ENCODE measurements at places on chromosomes 4 and X. TPM values are rescaled to one million over a fixed set of nuclear protein-coding genes. Genes with fewer than 3 reads are reported as not detected.

DNA sequence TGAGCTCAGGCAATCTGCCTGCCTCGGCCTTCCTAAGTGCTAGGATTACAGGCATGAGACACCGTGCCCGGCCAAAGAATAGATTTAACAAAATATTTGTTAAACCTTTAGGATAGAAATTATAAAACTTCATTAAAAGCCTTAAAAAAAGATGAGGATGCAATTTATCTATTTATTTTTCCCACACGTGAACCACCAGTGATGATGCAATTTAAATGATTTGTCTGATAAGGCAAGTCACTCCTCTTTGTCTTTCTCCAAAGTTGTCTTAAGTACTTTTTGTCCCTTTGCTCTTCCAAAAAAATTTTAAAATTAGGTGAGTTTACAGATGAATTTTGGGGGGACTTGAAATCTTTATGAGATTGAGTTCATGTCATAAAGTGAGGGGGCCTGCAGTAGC is 58.2 kb downstream of the SLC34A2 start:
- no peaks in the 10 kb centered on the region for H3K4me1 ChIP-seq
- H3K27ac ChIP-seq = no peak overlapping the region
- DNase-seq = no peak
- H3K36me3 ChIP-seq = no peaks in the 10 kb centered on the region
- no peaks in the 10 kb centered on the region for H3K27me3 ChIP-seq

- no peaks in the 10 kb centered on the region for H3K4me1 ChIP-seq
- H3K36me3 ChIP-seq = no peaks in the 10 kb centered on the region
- H3K4me3 ChIP-seq = no peak overlapping the region
- no peak overlapping the region for H3K27ac ChIP-seq
- H3K27me3 ChIP-seq = no peaks in the 10 kb centered on the region
Observed at GRCh38 chrX:47175588-47175980, 18.0 kb upstream of the UBA1 start.

- H3K36me3 ChIP-seq = peaks cover 2% of the 10 kb centered on the region
- peak overlapping the region; percentile 86 for H3K27ac ChIP-seq
- no peaks in the 10 kb centered on the region for H3K27me3 ChIP-seq
- no peak for DNase-seq
Observed at GRCh38 chr4:110623718-110624397, 981 bp upstream of the PITX2 start.

GRCh38 chr4:187944179-187944578 is 51.4 kb upstream of the ZFP42 start:
- no peak overlapping the region for H3K4me3 ChIP-seq
- H3K36me3 ChIP-seq = no peaks in the 10 kb centered on the region
- no peak for DNase-seq
- H3K4me1 ChIP-seq = no peaks in the 10 kb centered on the region
- H3K27me3 ChIP-seq = no peaks in the 10 kb centered on the region
- no peak overlapping the region for H3K27ac ChIP-seq

- no peaks in the 10 kb centered on the region for H3K36me3 ChIP-seq
- no peaks in the 10 kb centered on the region for H3K27me3 ChIP-seq
- no peaks in the 10 kb centered on the region for H3K4me1 ChIP-seq
- DNase-seq = no peak
- no peak overlapping the region for H3K4me3 ChIP-seq
- no peak overlapping the region for H3K27ac ChIP-seq
Observed at GRCh38 chr4:126004941-126005340, 690.2 kb downstream of the FAT4 start.

GRCh38 chr4:182648766-182649165 is 268.4 kb downstream of the DCTD start:
- H3K36me3 ChIP-seq = no peaks in the 10 kb centered on the region
- no peaks in the 10 kb centered on the region for H3K27me3 ChIP-seq
- no peaks in the 10 kb centered on the region for H3K4me1 ChIP-seq
- no peak overlapping the region for H3K27ac ChIP-seq
- no peak for DNase-seq
- H3K4me3 ChIP-seq = no peak overlapping the region

GRCh38 chr4:162164906-162165510 is 1.2 kb upstream of the FSTL5 start:
- no peak overlapping the region for H3K27ac ChIP-seq
- H3K36me3 ChIP-seq = no peaks in the 10 kb centered on the region
- no peak overlapping the region for H3K4me3 ChIP-seq
- DNase-seq = no peak

GRCh38 chrX:37779857-37780256 is at the start of gene CYBB:
Gene CYBB (plus strand): TSS chrX:37780059. CDS start chrX:37780078, 19 bp downstream.
- no peaks in the 10 kb centered on the region for H3K36me3 ChIP-seq
- H3K27me3 ChIP-seq = no peaks in the 10 kb centered on the region
- H3K4me1 ChIP-seq = no peaks in the 10 kb centered on the region
- H3K27ac ChIP-seq = no peak within 1 kb of the TSS

HNRNPD gene
- 405 TPM for total RNA-seq

ARR3 gene
- total RNA-seq = not detected

DTHD1 gene
- not detected for total RNA-seq

LANCL3 gene
- not detected for total RNA-seq

PNCK gene
- not detected for total RNA-seq

All from Caco-2 (cell line).